ENCODE measurements at places on chromosomes 4 and X.

- no peak for DNase-seq
Measured at GRCh38 chrX:110070970-110071369, 68.1 kb downstream of the TMEM164 start.

DNA sequence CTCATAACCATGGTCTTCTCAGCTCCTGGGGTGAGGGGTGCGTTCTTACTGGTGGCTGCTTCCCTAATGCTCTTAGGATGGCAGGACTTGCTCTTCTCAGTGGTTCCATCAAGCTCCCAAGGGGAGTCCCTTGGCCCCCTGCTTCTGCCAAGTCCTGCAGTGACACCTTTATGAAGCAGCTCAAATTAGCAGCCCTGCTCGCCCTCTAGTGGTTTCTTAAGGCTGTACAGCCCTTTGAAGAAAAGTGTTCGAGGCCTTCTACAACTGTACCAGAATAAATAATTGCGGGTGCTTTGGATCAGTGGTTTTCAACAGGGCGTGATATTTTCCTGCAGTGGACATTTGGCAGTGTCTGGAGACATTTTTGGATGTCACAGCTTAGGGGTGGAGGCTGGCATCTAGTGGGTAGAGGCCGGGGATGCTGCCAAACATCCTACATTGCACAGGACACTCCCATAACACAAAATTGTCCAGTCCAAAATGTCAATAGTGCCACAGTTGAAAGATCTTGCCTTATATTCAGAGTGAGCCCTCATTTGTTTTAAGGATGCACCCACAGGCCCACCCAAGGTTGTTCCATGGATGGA is 204.7 kb upstream of the S100G start:
- DNase-seq: peak; percentile 6

DNA sequence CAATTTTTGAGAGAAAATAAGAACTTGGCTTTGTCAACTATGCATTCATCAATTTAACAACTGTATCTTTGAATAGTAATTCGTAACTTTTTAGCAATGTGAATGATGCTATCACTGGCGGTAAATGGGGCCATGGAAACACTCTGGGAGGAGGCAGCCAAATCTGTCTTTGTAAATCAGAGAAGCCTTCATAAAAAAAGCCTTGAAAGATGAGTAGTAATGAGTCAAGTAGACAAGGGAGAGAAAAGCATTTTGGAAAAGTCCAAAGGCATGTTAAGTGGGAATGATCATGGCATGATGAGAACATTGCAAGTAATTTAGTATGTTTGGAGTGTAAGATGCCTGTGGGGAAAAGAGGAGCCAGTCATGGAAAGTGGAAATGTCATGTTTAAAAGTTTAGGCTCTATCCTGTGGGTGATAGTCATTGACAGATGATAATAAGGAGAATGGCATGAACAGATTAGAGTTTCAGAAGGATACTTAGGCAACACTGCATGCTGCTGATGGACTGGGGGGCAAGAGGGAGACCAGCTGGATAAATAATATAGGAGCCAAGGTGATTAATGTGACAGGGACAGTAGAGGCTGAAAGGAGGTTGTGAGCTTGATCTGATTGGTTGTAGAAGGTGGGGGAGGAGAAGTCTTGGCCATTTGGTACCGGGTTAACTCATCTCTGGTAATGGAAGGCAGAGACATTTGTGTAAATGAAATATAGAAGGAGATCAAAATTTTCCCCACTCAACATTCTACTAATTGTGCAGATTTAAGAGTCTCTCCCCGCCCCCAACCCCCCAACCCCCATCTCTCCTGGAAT is 16.3 kb downstream of the SPRY1 start:
- DNase-seq: no peak

GRCh38 chr4:43456383-43456782 is 563.9 kb downstream of the GRXCR1 start:
- no peak for DNase-seq

- DNase-seq: no peak
Measured at GRCh38 chr4:87620491-87620890, 12.2 kb downstream of the DSPP start.

- DNase-seq: no peak
Measured at GRCh38 chr4:39565878-39566600, 38.8 kb upstream of the UGDH start.

GRCh38 chr4:89482926-89483595 is 175.5 kb upstream of the GPRIN3 start:
- no peak for DNase-seq

GRCh38 chr4:157014621-157015591 is 43.3 kb upstream of the PDGFC start:
- no peak for DNase-seq

DNA sequence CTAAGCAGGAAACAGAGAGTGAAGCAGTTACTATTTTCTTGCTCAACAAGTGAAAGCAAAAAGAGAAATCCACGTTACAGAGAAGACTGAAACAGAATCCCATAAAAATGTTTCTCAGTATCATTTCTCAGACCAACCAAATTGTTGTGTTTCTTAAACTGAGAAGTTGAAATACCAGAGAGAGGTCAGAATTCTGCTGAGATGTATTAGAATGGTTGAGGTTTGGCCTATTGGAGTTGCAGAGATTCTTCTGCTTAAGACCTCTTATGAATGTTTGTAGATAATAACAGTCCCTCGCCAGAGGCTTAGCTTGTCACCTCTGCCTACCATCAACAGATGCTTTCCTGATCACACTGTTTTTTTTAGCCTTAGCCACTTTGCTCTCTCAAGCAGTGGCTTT is 481.4 kb downstream of the TRIML1 start:
- DNase-seq: no peak

GRCh38 chr4:11313157-11313943 is 115.3 kb downstream of the HS3ST1 start:
- no peak for DNase-seq

- no peak for DNase-seq
Measured at GRCh38 chr4:169133932-169134331, 123.9 kb upstream of the CBR4 start.

DNA sequence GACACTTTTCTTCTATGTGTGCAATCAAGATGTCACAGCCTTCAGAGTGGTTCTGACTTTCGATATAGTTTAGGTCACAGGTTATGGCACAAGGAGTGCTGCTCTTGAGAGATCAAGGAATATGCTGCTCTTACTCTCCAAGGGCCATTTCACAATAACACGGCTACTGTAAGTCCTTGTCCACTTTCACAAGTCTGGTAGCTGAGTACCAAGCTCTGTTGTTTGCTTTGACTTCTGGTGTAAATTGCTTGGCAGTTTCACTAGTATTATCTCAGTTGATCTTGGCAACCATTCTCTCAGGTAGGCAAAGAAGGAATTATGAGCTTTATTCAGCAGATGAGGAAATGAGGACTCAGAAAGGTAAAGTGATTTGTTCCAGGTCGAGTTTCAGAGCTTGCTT is 35.4 kb upstream of the SPANXB1 start:
- DNase-seq: no peak

DNA sequence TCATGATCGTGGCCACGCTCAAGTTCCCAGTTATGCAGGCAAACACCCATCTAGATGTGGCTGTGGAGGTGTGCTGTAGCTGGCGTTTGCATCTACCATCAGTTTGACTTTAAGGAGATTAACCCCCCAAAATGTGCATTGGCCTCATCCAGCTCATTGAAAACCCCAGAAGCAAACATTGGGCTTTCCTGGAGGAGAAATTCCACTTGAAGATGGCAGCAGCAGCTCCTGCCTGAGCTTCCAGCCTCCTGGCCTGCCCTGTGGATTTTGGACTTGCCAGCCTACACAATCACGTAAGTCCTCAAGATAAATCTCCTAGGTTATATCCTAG is 30.2 kb upstream of the SLC25A6 start:
- no peak for DNase-seq

DNA sequence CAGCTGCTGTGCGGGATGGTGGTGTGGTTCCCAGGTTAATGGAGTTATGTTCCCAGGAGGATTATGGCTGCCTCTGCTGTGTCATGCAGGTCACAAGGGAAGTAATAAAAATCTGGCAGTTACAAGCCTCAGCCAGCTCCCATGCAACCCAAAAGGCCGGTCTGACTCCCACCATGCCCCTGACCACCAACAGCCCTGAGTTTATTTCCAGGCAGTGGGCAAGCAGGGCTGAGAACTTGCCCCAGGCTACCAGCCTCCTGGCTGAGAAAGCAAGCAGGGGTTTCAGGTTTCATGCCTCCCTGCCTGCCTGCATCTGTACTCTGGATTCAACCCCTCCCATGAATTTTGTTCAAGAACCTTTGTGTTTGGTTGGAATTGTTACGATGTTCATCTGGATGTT is 732.7 kb upstream of the POU3F4 start:
- DNase-seq: no peak

GRCh38 chrX:20461576-20461975 is 194.9 kb upstream of the RPS6KA3 start:
- DNase-seq: no peak

- no peak for DNase-seq
Measured at GRCh38 chrX:72621625-72622485, 49.2 kb upstream of the HDAC8 start.

- DNase-seq: no peak
Measured at GRCh38 chr4:184885602-184886001, 59.8 kb upstream of the ACSL1 start.

DNA sequence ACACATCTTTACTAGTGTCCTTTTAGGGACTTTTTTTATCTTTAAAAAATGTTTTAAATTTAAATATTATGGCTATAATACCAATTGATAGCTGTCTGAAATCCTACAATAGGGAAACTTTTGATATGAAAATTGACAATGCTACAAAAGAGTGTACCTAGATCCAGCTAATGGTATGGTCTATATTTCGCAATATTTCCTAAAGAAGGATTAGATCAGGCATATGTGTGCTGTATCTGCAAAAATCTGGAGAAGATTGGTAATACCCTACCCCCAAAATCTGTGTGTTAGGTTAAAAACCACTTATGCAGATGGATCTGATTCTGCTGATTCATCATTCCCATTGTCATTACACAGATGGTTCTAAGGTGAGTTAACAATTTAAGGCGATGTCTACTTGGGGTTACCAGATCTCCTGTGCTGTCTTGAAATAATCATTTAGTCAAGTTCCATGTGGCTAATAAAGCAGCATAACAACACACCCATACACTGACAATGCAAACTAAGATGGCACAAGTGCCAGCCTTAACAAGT is 137.1 kb downstream of the GASK1B start:
- no peak for DNase-seq

- no peak for DNase-seq
Measured at GRCh38 chr4:31020363-31020762, 300.2 kb downstream of the PCDH7 start.

GRCh38 chr4:99540277-99540939 is 23.4 kb downstream of the TRMT10A start:
- DNase-seq: no peak

GRCh38 chr4:47891928-47892327 is 22.5 kb downstream of the NFXL1 start:
- no peak for DNase-seq

DNA sequence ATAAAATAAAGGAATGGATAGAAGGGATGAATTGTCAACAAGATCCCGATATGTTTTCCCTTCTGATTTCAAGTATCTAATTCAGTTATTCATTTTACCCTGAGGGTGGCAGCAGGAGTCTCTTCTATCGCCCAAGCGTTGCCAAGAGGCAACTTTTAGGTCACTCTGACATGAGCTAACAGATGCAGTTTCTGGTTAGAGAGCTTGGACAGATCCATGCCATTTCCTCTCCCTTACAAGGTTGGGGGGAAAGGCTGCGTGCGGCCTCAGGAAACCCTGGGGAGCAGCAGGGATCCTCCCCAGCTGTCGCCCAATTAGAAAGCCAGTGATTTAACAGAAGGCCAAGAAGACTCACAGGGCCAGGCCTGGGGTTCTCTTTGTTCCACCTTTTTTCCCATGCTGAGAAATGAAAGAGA is 35.3 kb upstream of the WAS start:
- DNase-seq: peak; percentile 1

GRCh38 chrX:10052906-10053625 is 85.9 kb downstream of the CLDN34 start:
- no peak for DNase-seq

GRCh38 chrX:134569306-134569705 is 89.0 kb downstream of the PLAC1 start:
- no peak for DNase-seq

DNA sequence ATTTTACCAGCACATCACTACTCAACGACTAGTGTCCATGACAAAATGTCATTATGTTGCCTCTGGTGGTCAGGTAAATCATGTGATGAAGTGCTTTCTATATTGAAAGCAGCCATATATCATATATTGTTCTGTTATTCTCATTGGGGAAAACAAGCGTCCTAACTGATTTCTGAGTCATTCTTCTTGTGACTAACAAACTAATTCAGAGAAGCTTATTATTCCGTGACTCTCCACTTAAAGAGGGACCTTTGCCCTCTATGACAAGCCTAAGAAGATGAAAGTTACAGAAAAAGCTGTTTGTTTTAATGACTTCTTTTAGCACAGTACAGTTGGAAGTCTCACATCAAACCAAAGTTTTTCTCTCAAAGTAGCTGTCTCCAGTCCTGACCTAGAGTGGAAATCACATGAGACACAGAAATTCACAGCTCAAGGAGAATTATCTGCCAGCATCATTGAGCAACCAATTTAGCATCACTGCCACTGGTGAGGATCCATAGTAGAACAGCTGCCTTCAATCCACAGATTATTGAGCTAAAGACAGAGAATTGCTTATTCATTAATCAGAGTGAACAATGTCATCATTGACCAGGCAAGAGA is 36.4 kb downstream of the ASB9 start:
- no peak for DNase-seq

- no peak for DNase-seq
Measured at GRCh38 chrX:49041744-49042580, 1.2 kb downstream of the TFE3 start.

GRCh38 chrX:46737041-46737440 is 21.9 kb downstream of the SLC9A7 start:
- no peak for DNase-seq

GRCh38 chrX:134480061-134480460 is 20.1 kb downstream of the HPRT1 start:
- DNase-seq: no peak

DNA sequence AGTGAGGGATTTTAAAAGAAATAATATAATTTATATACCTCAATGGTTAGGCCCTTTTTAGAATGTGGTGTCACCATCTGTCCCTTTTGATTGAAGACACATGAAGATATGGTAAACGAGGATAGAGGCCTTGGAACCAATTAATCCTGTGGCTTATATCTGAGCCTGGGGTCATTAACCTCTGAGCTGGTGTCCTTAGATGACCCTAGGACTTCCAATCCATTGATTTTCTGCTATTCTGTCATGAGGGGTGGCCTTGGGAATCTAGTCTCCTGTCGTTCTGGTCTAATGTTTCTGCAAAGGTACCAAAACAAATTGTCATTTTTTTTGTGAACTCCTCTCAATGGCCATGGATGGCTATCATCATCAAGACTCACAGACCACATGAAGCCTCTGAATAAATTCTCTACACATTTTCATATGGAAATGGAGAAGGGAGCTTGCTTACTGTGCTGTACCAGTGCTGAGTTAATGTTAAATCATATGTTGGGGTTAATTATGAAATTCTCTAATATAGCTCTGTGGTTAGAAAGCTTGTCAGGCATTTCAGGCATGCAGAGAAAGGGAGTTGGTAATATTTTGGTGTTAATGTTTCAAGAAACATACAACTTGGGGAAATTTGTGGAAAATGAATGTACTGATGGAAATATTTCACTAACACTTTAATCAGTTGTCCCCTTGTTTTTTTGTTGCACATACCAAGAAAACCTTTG is 204.2 kb upstream of the IL15 start:
- no peak for DNase-seq
